Fibroblast of skin of left biceps (primary cell): ENCODE measurements at places on chromosomes 1 and 21.

GRCh38 chr1:226609836-226610455, 61.4 kb downstream of the STUM start:
- DNase-seq: no peak

DNA sequence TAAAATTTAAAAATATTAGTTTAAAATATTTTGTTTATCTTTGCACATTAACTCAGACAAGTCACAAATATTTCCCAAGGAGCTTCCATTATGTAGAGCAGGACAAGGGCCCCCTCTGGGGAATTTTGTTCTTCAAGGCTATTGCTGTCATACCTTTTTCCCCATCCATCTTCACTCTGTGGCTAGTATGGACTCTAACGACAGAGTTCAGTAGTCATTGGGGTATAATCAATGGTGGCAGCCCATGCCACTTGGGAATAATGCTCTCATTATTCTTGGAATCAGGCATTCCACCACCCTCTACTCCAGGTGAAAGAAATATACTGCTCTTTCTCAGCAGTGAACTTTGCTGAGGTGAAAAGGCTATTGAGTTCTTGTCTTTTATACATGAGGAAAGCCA, 38.5 kb upstream of the ERO1B start:
- no peak for DNase-seq

DNA sequence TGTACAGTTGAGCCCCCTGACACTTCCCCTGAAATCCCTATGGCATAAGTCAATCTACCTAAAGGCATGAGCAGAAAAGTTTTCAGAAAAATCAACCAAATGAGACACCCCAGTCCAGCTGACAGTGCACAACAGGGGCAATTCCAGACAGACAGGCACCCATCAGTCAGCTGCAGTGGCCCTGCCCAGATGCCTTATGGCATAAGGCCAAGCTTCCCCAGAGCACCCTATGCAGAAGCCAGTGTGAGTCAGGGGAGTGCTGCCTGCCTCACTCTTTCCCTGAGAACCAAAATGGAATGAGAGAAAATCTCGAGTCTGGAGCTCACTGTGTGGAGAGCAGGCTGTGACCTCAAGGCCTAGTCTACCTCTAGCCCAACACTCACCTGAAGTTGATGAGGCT, 38.1 kb downstream of the MRAP start:
- no peak for DNase-seq

DNA sequence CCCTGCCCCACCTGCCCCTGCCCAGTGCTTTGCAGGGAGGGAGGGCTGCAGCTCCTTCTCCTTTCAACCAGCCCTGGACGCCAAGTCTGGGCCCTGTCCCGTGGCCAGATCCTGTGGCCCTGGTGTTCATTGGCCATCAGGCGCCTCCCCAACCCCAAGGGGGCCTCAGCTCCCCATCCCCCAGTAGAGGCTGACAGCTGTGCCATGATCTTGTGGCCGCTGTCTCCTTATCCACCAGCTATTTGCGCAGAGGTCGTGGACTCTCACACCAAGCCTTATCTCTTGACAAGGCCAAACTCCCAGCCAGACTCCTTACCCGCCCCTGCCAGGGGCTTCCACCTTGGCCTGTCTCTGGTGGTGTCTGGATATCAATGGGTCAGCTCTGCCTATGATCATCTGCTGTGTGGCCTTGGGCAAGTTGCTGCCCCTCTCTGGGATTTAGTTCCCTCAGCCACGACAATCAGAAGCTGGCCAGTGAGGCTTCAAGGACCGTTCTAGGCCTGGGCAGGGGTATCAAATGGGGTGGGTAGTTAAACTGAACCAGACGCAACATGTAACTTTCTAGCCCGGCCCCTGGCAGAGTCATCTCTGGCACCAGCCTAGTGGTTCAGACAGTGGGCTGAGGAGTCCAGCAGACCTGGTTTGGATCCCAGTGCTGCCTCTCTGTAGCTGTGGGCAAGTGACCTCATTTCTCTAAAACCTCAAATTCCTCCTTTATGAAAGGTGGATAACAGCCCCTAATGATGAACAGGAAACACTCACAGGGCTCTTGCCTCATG, 3.3 kb upstream of the COL8A2 start:
- DNase-seq: no peak

DNA sequence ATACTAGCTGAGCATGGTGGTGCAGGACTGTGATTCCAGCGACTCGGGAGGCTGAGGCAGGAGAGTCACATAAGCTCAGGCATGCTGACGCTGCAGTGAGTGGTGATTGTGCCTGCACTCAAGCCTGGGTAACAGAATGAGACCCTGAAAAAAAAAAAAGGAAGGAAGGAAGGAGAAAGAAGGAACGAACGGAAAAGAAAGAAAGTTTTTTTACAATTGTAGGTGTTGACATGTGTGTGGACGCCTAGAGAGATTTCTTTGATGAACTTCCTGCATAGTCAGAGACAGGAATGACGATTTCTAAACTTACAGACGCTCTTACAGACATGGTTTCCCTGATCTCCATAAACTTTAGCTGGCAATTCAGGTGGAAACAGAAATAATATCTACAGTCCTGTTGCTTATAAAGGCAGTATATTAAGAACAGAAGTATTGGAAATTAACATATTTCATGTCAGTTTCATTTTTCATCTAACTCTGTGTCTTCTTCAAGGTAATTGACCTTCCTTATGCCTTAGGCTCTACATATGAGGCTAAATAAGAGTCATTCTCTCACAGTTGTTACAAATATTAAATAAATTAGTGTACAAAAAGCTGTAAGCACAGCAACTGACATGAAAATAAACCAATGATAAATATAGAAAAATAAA, 4.1 kb downstream of the SAMSN1 start:
- no peak for DNase-seq

DNA sequence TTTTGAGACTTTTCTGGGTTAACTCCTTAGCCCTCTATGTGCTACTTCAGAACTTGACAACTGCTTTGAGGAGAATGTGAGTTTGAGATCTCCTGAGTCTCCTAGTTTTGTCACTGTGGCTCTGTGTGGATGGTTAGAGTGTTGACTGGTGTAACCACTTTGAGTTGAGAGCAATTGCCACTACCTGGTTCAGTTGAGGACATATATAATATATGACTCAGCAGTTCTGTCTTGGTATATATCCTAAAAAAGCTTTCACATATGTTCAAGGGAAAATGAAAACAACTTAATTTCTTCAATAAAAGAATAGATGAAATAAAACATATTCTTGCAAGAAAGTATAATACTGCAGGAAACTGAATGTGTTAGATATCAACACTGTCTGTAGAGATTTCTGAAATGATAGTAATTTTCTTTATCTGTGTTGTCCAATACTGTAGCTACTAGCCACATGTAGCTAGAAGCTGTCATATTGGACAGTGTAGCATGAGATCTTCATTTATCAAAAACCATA, 96.7 kb upstream of the QSOX1 start:
- DNase-seq: no peak

DNA sequence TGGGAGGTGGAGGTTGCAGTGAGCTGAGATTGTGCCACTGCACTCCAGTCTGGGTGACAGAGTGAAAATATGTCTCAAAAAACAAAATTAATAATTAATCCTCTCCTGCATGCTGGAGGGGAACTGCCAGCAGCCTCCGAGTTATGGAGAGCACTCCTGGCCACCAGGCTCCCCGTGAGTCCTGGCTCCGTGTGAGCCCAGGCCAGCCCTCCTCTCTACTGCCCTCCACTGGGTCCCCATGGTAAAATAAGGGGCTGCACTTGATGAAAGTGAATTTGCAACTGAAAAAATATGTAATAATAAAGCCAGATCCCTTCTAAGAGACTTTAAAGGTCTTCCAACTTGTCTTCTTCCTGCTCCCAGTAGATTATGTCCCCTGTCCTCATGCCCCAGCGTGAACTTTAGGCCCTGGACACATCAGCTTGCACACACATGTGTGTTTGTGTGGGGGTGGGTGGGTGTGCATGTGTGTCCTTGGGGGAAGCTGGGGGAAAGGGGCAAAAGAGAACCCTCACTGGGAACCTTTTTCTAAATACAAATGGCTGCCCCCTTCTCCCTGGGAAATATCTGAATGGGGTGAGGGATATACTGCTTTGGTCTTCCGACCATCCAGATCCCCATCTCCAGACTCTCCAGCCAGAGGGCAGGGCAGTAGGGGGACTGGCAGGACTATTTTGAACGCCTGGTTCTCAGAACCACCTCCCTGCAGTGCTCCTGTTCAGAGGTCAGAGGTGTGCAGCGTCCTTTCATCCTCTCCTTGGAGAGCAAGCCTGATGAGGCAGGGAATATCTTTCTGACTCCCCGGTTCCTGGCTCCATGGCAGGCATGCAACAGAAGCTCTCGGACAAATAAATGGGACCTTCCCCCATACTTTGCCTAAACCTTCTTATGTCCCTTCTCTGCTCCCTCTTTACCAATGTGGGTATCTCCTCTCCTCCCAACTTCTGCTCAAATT, 26.2 kb downstream of the NEK2 start:
- DNase-seq: no peak

DNA sequence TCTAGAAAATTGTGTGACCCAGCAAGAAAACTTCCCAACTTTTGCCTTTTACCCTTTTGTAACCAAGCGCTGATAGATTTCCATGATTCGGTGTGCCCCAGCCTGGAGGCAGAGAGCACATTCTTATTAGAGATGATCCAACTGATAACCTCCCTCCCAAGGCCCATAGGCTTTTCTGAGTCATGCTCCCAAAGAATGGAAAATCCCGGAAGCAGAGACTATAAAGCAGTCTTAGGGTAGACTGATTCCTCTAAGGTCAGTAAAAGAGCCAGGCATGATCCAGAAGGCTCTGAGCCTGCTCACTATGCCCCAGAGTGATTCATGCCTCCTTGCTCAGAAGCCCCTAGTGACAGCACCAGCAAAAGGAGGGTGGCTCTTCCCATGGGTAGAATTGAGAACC, 4.3 kb downstream of the CAMK1G start:
- DNase-seq: no peak

DNA sequence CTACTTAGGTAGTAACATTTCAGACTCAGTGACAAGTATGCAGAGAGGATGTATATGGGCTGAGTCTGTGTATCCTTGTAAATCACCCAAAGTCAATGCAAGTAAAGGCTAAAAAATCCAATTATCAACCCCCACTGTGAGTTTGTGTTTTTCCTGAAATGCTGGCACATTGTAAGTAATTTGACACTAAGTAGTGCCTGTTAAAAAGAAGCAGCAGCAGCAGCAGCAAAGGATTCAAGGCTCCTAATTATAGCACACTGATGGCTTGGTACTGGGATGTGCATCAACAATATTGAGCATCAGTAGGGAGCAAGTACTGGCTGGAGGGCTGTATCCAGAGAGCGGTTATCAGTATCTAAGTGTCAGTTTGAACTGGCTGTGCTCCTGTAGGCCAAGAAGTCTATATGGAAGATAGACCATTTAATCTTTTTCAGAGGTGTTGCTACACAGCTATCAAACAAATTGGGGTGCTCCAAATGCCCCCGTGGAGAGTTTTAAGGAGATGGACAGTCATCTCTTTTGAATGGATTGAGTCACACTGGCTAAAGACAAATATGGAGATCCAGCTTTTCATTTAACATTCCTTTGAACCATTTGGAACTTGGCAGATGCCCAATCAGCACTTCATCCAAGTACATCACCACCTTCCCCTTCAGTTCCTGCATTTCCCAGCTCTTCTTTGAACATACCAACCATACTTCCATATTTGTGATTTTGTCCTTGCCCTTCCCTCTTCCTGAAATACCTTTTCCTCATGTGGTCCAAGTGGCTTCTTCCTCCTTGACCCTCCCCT, 241.2 kb upstream of the ST6GALNAC5 start:
- DNase-seq: peak; percentile 48

GRCh38 chr1:209823143-209824041, 4.4 kb upstream of the UTP25 start:
- DNase-seq: no peak

DNA sequence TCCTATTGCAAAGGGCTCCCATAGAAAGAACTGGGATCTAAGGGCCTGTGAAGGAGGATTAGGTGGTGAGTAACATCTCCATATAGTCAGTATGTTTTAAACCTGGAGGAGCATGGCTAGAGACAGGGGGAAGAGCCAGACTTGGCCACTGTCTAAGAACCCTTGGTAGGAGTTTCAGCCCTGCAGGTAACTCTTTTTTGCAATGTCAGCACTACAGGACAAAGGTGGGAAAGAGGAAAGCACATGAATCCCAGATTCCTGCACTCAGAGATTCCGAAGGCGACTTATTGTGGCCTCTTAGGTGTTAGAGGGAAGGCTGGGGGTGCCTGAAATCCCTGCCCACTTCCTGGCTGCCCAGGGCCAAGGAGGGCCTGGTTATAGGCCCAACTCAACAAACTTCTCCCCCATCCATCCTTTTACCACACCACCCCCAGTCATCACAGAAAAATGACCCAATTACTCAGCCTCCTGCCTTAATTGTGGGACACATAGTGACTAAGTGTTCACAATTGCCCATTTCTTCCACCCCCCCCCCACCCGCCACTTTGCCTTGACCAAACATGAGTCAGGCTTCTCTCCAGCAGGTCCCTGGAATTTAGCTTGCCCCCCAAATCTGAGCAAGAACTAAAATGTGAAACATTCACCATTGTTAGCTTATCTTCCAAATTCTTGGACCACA, 1.9 kb upstream of the NTNG1 start:
- DNase-seq: no peak

DNA sequence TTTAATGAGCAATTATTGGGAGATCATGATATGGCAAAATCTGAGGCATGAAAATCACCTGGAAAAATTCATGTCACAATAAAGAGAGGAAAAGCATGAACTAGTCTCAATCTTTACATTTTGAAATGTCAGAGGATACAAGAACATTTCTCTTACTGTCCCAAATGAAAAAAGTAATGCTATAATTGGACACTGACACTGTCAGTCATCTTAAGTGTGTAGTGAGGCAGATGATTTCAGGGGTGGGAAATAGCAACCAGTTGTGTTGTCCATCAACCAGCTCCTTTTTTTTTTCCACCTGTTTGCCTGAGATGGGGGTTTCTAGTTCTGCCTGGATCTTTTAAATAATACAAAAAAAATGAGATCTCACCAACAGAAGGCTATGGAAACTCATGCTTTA, 646.2 kb downstream of the KCNT2 start:
- DNase-seq: no peak

DNA sequence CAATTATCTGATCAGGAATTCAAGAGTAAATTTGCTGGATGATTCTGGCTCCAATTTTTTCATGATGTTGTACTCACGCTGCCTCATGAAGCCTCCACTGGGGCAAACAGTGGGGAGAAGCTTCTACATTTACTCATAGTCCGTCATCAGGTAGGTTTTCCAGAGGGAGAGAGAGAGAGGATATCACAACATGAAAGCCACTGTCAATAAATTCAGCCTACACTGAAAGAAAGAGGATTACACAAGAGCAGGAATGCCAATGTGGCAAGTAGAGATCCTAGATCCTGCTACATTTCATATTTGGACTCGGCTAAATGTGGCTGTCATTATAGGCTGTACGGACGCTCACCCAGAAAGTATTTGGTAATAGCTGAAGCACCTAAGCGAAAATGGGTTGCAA, 819.9 kb downstream of the BRINP3 start:
- peak; percentile 10 for DNase-seq
